Activated CD4-positive, alpha-beta T cell treated with anti-CD3 and anti-CD28 coated beads, Interleukin-2, amount 50 U/mL, for 24 hours (primary cell): ENCODE measurements at places on chromosomes 2 and 18.

DNA sequence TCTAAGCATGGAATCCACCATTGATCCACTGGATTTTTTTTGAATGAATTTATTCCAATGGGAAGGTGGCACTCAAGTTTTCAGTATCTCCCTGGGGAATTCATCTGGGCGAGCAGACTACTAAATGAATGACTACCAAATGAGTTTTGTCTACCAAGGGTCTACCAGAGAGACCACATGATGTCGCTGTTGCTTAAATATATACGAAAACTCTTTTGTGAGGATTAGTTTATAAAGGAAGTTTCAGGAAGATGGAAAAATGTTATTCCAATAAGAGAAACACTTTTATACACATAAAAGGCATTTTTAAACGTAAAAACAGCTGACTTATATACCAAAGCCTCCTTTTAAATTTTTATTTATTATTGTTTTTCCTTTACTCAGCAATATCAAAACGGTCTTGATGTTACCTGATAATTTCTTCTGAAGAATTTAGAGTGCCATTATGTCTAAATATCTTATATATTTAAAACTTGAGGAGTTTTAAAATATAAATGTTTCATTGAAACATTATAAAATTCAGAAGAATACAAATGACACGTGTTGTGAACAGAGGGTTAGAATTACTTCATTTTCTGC is 139.7 kb downstream of the HRH4 start:
- DNase-seq = no peak

GRCh38 chr2:9655441-9656269 is 24.9 kb upstream of the YWHAQ start:
- DNase-seq = peak; percentile 67

DNA sequence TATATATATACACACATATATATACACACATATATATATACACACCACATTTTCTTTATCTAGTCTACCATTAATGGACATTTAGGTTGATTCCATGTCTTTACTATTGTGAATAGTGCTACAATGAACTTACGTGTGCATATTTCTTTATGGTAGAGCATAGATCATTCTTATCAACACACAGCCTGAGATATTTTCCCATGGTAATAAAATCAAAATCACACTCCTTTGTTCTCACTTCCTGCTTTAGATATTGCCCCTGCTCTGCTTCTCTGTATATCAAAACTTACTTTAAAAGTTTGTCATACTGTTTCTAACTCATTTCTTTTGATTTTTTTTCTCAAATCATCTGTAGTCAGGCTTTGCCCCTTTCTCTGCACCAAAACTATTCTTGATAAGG is 119.9 kb downstream of the DCC start:
- DNase-seq = no peak

DNA sequence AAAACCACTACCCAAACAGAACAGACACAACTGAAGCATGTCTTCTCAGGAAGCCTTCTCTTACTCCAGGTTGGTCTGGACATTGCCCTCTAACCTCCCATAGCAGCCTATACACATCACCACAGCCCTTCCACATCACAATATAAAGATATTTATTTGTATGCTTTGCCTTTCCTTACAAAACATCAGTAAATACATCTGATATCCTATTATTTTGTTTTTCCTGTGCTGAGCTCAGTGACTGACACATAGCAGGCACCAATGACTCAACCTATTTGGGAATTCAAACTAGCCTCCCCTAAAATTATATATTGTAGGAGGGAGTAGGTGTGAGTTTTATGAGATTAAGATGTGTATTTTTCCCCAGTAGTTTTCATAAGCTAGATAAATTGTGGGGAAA is 28.8 kb downstream of the SLC40A1 start:
- no peak for DNase-seq

DNA sequence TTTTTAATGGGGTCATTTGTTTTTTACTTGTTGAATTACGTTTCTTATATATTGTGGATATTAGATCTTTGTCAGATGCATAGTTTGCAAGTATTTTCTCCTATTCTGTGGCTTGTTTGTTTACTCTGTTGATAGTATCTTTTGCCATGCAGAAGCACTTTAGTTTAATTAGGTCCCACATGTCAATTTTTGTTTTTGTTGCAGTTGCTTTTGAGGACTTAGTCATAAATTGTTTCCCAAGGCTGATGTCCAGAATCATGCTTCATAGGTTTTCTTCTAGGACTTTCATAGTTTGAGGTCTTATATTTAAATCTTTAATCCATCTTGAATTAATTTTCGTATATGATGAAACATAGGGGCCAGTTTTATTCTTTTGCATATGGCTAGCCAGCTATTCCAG is 13.2 kb downstream of the PIKFYVE start:
- DNase-seq = no peak
